CD4-positive, alpha-beta T cell treated with Interleukin-6 at 100 ng/mL for 8 hours (primary cell): ENCODE measurements at places on chromosomes 7 and 10.

DNA sequence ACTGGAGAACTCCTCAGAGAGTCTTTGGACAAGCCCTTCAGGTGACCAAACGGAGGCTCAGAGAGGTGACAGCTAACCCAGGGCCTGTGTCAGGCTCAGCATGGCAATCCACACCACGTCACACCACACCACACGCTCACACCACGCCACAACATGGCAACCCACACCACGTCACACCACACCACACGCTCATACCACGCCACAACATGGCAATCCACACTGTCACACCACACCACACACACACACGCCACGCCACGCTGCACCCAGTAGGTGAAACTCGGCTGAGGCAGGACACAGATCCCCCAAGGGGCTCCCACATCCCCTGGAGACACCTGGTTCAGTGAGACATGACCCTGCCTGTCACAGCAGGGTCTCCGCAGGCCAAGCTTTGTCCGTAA, 107.3 kb downstream of the PDGFA start:
- no peak for DNase-seq

- no peak for DNase-seq
These were observed 92.8 kb downstream of the CD36 start for GRCh38 chr7:80731281-80731680.

- no peak for DNase-seq
These were observed 35.3 kb downstream of the PALD1 start for GRCh38 chr10:70513848-70514309.

DNA sequence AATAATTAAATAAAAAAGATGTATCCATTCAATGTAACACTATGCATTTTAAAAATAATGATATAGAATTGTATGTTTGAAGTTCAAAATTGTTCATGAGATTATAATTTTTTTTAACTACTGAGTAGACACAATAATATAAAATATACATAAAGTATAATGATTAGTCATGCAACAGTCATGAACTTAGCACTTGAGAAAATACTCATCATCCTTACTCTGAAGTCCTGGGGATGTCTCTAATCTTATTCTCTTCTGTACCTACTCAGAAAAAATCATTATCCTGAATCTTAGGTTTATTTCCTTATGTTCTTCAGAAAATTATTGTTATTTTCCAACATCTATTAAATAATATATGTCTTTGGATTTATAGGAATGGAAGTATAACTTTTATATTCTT, 26.4 kb upstream of the IKZF1 start:
- DNase-seq = no peak

GRCh38 chr7:137987563-137987962, 14.3 kb downstream of the CREB3L2 start:
- DNase-seq = no peak

DNA sequence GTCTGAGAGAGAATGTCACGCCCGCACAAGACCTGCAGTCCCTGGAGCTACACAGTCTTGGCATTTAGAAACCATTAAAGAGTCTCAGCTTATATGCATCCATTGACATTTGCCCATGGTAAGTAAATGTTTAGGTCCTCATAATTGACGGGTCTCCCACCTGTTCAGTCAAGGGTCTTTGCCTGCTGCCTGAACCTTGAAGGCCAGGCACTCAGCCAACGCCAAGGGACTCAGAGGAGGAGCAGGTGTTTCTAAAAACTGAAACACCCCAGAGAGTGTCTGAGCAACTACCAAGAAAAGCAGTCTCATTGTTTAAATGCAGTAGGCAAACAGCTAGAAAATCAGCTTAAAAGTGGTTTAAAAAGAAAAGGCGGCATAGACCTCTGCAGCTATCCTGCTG, 264.7 kb upstream of the AKR1E2 start:
- DNase-seq = no peak

DNA sequence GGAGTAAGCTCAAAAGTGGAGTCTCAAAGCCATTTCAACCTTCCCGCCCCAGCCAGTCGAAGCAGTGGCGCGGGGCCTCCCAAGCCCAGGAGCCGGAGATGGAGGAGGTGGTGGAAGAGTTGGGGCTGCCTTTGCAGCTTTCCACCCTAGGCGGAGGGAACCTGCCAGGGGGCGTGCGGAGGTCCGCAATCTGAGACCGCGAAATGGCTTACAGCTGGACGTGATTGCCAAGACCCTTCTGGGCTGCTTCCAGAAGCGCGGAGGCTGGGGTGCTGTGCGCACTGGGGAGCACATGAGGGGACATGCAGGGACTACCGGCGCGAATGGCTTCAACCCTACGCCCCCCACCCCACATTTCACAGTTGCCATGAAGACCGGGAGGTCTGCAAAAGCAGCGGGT, 86.2 kb downstream of the PRR15 start:
- DNase-seq = no peak

DNA sequence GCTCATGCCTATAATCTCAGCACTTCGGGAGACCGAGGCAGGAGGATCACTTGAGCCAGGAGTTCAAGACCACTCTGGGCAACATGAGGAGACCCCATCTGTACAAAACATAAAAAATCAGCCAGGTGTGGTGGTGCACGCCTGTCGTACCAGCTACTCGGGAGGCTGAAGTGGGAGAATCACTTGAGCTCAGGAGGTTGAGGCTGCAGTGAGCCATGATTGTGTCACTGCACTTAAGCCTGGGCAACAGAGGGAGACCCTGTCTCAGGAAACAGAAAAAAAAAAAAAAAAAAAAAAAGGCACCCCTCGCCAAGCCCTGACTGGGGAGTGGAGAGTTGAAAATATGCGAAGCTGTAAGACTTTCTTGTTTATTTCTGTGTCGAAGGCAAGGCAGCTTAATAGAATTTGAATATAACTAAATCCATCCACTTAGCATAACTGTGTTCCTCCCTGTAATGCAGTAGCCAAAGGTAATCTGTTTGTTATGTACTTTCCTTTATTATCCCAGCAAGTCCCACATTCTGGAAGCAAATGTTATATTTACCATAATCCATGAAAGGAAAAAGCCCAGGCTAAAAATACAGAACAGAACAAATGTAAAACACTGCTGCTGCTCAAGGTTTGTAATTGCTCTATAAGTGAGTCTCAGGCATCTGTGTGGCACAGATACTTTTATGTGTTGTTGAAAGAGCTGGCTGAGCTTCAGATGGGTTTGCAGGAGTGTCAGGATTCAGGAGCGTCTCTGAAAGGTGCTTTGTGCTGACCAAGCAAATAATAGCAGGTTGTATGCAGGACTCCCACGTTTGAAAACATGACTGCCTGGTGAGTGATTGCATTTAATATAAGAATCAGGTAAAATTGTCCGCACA, 127.2 kb downstream of the CELF2 start:
- DNase-seq = no peak

DNA sequence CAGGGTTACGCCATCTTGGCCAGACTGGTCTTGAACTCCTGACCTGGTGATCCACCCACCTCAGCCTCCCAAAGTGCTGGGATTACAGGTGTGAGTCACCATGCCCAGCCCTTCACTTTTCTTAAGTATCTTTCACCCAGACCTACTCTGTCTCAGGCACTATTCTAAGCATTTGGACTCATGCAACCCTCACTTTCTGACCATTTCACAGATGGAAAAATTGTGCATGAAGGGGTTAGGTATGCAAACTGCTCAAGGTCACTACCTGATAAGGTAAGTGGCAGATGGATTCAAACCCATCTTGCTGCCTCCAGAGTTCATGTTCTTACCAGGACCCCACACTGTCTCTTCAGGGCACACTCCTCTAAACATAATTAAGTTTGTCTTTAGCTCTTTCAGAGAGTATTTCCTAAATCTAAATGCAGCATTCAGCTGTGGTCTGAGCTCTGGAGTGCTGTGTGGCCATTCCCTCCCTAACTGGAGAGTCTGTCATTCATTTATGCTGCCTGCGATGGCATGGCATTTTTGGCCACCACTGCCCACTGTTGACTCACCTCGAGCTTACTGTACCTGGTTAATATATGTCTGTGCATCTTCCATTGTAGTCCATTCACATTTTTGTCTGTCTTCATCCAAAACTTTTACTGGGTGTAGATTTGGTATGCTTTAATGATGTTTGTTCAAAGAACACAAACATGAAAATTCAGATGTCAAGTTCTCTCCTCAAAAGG, 88.4 kb downstream of the CCDC71L start:
- DNase-seq = no peak
